ENCODE measurements at places on chromosomes 6 and 20. TPM values are rescaled to one million over a fixed set of nuclear protein-coding genes. Genes with fewer than 3 reads are reported as not detected.

- DNase-seq = peak; percentile 23
Measured at GRCh38 chr6:48031711-48032110, 79.3 kb downstream of the PTCHD4 start.

GRCh38 chr6:120355822-120356221 is 978.5 kb downstream of the TBC1D32 start:
- no peak for DNase-seq

- DNase-seq = no peak
Measured at GRCh38 chr6:36124881-36125280, 5.4 kb upstream of the MAPK13 start.

C6orf141 gene
- 3.0 TPM for polyA plus RNA-seq

DNA sequence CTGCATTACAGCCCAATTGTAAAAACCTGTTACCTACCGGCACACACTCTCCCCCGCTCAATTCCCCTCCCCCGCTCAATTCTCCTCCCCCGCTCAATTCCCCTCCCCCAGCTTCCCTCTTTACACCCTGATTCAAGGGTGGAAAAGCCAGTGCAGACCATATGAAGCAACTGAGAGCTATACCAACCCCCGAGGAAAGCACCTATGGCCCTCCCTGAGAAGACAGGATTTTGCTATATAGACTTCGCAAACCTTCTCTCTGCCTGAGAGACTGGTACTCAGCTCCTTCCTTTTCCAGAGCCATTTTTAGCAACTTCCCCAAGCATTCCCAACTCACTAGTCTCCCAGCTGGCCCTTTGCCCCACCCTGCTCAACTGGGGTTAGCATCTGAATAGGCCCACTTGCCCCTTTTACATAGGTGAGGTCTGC is 7.6 kb downstream of the GNAS-AS1 start:
- no peak for DNase-seq

- DNase-seq = peak; percentile 39
Measured at GRCh38 chr6:142459271-142459670, 157.5 kb downstream of the ADGRG6 start.

DNA sequence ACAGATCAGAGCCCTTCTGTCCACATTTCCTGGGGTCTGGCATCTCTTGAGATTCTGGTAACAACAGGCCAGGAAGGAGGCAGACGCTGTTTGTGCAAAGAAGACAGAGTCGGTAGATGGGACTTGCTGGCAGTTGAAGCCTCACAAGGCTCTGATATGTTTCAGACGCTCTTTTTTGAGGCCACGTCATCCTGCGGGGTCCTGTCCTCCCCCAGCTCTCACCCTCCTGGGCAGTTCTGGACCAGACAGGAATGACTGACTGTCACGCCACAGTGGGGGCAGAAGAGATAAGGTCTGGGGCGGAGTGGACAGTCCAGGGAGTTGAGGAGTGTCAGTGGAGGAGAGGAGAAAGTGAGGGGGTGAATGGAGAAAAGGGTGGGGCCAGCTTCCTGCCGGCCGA is 87.1 kb upstream of the SULF2 start:
- DNase-seq = no peak

- DNase-seq = no peak
Measured at GRCh38 chr6:110097443-110097842, 82.0 kb downstream of the WASF1 start.

GRCh38 chr20:1754306-1754705 is 96.7 kb upstream of the SIRPG start:
- no peak for DNase-seq

CTCFL gene
- polyA plus RNA-seq = 0.21 TPM

- DNase-seq = no peak
Measured at GRCh38 chr6:149264629-149265028, 52.9 kb upstream of the TAB2 start.

DNA sequence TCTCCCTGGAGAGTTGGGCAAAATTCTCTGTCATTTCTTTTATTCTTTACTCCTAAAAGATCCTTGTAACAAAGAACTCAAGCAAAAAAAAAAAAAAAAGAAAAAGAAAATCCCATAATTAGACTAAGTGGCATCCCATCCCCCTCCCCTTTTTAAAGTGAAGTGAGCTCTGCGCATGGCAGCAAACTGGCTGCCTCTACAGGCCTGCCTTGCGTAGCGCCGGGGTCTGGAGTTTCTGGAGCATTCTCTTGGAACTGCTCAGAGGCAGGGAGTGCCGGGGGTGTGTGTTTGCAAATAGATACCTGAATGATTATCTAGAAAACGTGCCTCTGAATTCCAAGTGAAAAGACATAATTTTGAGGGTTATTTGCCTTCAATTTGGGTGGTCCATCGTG is 48.1 kb downstream of the FOXC1 start:
- DNase-seq = no peak

LRP11 gene
- 19.6 TPM for polyA plus RNA-seq

GRCh38 chr6:3887150-3887700 is 38.1 kb downstream of the FAM50B start:
- no peak for DNase-seq

DNAH8 gene
- polyA plus RNA-seq = 0.49 TPM

- no peak for DNase-seq
Measured at GRCh38 chr6:10138917-10139316, 276.0 kb downstream of the TFAP2A start.

DNA sequence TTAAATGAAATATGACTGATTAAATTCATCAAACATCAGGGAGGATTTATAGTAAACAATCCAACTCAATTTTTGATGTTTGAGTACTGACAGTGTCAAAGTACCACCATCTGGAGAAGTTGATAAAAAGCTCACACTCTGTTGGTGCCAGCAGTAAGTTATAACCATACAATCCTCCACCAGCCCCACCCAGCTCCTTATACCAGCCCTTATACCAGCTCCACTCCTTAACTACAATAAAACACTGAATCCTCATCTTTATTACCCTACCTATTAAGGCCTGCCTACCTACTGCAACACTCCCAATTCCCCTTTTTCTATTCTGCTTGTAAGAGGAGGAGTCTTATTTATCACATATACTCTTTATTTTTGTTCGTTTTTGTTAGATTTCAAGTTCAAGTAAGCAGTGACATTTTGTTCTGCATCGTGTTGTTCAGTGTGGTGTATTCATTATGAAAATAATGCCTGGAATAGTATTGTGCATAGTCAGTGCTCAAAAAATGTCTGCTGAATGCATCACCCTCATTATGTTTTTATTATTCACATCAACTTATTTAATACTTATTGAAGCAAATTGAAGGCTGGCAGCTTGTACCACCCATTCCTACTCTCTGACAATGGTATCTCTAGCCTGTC is 954.7 kb upstream of the ADGRB3 start:
- no peak for DNase-seq

RAB44 gene
- polyA plus RNA-seq = 0.12 TPM

DNA sequence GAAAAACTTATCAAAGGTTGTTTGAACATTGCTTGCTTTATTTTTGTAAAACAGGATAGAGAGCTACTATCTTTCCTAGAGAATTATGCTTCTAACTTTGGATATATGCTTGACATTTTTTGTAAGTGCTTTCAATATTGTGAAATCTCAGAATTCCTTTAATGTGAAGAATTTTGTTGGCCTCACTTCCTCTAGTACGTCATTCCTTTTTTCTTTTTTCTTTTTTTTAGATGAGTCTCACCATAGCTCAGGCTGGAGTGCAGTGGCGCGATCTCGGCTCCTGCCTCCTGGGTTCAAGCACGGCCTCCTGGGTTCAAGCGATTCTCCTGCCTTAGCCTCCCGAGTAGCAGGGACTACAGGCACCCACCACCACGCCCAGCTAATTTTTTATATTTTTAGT is 668.1 kb downstream of the RFPL4B start:
- DNase-seq = peak; percentile 39

GRCh38 chr6:106973836-106974335 is 643 bp downstream of the CD24 start:
- DNase-seq = peak; percentile 7

PM20D2 gene
- 45.4 TPM for polyA plus RNA-seq

LGSN gene
- not detected for polyA plus RNA-seq

DNA sequence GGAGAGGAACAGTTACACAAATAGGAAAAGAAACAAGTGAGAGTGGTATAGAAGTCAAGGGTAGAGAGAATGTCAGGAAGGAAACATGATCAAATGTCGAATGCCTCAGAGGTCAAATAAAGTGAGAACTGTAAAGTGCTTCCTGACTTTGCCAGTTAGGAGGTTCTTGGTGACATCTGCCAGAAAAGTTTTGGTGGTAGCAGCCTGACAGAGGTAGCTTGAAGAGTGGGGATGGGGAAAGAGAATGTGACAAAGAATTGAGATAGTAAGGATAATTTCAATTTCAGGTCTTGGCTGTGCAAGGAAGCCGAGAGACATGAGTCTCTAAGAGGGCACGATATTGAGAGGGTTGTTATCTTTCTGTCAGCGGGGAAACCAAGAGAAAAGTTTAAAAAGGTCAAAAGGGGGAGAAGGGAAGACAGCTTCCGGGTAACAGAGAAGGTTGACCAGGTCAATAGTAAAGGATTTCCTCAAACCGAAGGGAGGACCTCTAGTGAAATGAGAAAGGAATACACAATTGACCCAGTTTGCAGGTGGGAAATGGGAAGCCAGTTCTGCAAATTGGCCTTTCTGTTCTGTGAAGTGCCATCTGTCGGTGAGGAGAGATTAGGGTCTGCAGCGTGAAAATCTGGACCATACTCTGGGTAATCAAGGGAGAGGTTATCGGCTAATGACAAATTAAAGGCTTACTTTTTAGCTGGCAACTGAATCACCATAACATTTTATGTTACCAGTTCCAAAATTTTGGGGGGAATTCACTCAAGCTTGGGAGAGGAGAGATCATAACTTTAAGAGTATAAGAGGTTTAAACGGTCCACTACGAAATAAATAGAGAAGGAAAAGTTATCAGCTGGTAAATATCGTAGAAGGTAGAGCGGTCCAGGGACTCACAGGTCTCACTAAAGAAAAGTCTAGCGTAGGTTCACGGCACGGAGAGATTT is 973 bp upstream of the BRD2 start:
- DNase-seq = peak; percentile 55

DNA sequence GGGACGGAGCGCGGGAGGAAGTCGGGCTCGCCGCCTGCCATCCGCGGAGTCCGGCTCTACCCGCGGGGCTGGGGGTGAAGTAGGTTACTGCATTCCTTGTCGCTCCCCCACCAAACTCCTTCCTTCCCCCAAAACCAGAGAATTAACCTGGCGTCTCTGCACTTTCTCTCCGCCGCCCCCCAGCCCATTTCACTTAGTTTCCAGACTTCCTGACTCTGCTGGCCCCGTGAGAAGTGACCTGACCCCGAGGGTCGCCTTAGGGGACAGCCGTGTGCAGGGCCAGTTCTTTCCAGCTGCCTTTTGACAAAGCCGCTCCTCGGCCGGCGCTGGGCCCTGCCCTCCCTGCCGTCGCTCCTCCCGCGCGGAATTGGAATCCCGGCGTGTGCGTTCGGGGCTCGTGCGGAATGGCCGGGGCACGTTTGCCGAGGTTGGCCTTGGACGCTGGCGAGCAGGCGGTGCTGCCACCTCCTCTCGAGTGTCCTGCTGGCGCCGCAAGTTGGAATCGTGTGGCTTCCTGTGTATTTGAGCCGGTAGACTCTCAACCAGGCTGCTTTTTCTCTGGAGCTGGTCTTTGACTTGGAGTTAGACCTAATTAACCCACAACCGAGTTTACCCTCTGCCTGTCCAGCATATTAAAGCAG is 650 bp downstream of the DCBLD1 start:
- DNase-seq = peak; percentile 43

DNA sequence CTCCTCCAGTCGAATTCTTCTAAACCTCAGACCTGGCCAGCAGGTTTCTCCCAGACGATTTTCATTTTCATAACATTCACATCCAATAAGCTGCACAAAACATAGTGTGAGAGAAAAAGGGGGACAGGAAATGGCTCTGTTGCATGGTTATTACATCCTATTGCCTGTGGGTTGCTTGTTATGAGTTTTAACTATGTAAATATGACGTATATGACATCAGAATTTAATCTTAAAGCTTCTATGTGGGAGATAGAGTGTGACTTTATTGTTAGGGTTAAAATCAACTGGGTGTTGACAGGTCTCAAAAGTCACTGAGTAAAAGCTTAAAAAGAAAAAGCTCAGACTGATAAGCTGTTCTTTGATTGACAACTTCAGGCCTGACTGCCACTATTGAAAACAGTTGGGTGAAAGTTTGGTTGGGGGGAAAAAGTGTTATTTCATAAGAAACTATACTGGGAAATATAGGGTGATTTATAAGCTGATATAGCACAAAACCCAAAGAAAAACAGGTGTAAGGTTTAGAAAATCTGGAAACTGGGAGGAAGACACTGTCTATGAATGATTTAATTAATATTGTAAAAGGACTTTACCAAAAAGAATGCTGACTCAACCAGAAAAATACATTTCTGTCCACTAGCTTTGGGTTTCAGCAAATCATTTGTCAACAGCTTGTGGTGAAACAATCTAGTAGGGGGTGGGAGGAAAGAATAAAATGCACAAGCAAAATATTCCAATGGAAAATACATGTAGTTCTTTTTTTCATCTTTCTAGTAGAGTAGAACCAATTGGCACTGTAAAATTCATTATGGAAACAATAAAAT is 134.1 kb upstream of the CEP162 start:
- DNase-seq = no peak

TPX2 gene
- polyA plus RNA-seq = 20.7 TPM

GRCh38 chr6:96157018-96157565 is 141.3 kb downstream of the FUT9 start:
- DNase-seq = no peak

DNA sequence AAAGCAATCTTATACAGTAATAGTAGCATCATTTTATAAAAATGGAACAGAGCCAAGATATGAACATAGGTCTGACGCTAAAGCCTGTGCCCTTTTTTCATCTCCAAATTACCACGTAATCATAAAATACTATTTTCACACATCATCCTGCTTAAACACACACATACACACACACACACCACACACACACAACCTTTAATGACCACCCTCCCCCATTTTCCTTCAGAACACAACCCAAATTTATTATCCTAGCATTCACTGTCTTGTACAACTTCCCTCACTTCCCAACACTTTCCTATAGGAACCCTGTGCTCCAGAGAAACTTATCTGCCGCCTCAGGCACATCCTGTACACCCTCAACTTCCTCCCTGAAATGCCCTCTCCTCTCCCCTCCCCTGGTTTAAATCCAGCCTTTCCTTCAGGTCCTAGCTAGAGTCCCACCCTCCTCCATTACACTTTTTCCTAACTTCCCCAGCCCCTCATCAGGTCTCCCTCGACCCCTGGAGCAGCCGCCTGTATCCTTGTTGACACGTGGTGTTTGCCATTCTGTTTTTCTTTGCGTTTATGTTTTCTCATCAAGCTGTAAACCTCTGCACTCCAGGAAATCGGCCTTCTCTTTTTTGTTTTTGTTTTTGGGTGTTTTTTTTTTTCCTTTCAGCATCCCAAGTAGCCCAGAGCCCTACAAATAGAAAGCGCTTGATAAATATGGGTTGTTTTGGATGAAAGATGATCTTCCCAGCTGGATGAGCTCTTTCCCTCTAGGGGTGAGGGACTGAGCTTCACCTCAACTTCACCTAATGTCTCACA is 968 bp upstream of the MMP24 start:
- DNase-seq = no peak

DNA sequence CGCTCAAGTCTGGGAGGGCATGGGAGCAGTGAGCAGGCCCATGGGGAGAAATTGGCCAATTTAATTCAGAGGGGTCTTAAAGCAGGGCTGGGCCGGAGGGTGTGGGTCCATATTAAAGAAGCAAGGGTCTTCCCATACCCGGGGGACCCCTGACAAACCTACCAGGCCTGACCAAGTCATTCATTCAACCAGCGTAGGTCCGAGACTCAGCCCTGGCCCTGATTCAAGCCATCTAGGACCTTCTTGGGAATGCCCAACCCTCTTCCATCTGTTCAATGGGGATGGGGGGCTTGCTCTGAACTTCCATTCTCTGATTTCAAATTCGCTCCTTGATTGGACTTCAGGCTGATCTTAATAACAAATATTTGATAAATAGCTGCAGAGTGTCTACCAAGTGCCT is 7.3 kb downstream of the ADIG start:
- DNase-seq = no peak

GRCh38 chr6:89146718-89147700 is 1.2 kb downstream of the PM20D2 start:
- peak; percentile 45 for DNase-seq

Measured in hindlimb muscle (tissue), 1 donor.